ENCODE measurements at places on chromosomes 6 and 20.

DNA sequence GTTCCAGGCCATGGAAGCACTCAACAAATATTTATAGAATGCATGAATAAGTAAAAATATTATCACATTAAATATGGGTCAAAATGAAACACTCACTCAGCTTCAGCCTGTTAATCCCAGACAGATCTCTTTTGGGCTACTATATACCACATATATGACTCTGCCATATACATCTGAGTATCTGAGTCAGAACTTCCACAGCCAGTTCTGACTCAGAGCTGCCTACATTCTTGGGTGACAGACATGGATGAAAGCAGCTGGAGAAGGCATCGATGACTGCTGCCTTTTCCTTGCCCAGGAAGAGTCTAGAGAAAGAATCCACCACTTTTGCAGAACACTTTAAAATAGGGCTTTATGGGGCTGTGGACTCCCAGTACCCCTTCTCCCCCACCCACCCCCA is 11.5 kb upstream of the PDYN start:
- no peak for DNase-seq

DNA sequence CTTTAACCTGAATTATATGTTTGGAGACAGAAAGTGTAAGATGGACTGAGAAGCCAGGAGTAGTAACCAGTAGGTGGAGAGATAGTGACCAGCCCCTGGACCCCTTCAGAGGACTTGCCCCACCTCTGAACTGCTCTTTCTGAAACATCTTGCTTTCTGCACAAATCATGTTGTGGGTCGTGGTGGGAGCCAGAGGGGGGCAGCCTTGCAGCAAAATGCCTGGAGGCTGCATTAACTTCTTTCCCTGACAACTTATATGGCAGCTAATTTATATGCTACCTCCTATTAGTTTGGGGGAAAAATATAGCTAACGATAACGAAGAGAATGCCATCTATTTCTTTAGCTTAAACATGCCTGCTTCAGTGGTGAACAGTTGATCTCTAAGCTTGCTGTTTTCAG is 859.8 kb downstream of the MAFB start:
- DNase-seq = no peak

DNA sequence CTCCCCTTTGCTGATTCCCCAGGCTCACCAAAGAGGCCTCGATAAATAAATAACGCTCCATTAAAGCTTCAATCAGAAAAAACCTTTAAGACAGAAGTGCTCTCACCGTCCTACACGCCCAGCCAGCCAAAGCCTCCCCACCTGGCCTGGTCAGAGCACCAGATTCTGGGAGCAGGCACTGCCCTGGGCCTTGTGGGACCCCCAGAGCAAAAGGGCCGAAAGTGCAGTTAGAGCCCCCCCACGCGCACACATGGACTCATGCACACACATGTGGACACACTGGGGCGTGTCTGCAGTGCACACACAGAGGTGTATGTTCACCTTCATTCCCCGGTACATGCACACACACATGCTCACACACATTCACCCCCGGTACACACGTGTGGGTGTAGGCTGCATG is 1.9 kb upstream of the NECAB3 start:
- no peak for DNase-seq

DNA sequence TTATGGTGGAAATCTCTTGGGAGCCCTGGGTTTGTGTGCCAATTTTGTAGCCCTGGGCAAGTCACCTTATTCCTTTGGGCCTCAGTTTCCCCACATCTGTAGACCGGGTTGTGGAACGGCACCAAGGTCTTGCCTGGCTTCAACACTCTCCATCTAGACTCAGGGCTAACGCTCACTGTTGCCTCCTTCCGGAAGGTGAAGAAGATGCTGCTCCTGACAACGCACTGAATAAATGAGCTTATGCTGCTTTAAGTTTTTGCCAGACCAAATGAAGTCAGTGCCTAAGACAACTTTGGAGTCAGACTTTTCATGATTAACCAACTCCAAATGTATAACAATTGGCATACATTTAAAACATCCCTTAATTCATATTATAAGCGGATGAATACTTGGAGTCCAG is 53.1 kb downstream of the PSMG4 start:
- no peak for DNase-seq

- DNase-seq = no peak
Measured at GRCh38 chr6:125815080-125815910, 24.5 kb downstream of the NCOA7 start.

- no peak for DNase-seq
Measured at GRCh38 chr6:33288141-33288920, 708 bp downstream of the WDR46 start.

GRCh38 chr6:111813237-111813636 is 60.0 kb downstream of the FYN start:
- peak; percentile 76 for DNase-seq

GRCh38 chr6:100462706-100463629 is 1.8 kb downstream of the SIM1 start:
- no peak for DNase-seq

- no peak for DNase-seq
Measured at GRCh38 chr6:129713806-129714333, 3.9 kb upstream of the ARHGAP18 start.

DNA sequence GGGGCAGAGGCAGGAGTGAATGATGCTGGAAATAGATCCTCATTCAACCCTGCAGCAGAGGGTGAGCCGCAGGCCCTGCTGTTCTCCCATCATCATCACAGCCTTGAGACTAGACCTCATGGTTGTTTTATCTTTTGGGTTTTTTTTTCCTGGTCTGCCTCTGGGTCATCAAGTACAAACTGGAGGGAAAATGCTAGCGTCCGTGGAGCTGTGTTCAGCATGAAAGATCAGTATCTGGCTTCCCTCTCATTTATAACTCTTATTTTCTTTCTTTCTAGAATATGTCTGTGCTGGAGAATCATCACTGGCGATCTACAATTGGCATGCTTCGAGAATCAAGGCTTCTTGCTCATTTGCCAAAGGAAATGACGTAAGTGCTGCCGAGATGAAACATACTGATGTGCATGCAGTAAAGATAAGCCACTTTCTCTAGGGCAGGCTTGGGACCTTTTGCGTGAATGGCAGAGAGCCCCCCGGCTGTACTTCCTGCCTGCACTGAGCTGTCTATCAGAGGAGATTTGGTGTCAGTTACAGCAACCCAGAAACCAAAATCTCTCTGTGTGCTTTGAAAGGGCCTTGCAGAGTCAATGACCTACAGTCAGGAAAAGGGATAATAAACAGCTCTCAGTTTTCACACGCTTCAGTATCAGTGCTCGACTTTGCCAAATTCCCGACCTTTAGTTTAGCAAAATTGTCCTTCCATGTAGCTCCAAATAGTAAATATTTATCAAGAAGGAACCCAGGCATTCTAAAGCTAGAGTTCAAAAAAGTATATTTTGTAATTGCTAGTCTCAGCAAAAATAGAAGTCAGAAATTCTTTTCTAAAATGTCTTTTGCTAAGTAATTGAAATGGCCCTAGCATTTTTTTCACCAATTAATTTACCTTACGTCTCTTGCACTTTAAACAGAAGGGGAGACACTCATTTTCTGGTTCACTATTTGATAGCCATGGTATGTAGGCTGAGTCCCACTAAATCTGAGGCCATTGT is 76.3 kb downstream of the MTFR2 start:
- DNase-seq = no peak

- peak; percentile 42 for DNase-seq
Measured at GRCh38 chr6:133761706-133762105, 127.2 kb upstream of the TCF21 start.

DNA sequence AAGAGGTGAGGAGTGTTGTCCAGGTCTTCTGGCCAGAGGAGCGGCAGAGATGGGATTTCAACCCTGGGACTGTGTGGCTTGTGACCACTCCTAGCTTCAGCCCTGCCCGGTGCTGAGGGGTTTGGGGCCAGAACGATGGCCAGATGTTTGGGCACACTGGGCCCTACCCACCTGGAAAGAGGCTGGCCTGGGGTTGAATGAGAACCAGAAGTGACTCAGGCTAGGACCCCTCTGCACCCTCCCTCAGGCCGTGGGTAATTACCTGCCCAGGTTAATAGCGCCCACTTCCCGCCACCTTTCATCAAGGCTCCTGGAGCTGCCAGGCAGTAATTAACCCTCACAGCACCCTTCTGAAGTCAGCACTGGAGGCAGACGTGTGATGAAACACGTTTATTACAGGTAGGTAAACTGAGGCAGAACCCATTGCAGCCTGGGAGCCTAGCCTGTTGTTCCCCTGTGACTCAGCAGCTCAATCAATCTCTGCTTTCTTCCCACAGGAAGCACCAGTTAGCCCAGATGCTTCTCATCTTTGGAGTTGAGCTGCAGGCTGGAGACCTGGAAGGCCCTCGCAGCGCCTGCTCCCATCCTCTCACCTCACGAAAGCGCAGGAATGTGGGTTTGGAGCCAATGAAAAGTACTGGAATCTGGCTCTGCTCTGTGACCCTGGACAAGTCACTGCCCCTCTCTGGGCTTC is 120.8 kb downstream of the CEBPB start:
- DNase-seq = no peak

DNA sequence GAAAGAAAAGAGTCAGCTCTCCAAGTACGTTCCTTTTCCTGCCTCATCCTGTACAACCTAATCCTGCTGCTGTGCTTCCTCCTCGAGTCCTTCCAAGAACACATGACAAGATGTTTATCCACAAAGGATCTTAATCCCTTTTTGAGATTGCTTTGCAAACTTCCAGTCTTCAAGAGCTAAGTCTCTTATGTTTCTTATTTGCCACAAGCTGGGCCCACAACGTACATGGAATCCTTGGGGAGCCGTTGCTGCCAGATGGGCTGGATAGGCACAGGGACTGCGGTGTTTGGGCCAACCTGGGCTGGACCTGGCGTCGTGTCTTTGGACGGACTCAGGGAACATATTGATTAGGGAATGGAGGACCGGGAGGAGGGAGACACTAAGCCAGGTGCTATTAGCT is 79.7 kb upstream of the AFDN start:
- no peak for DNase-seq

GRCh38 chr20:31969991-31970390 is 2.0 kb downstream of the XKR7 start:
- no peak for DNase-seq

- DNase-seq = no peak
Measured at GRCh38 chr6:34276881-34277762, 28.3 kb upstream of the SMIM29 start.

DNA sequence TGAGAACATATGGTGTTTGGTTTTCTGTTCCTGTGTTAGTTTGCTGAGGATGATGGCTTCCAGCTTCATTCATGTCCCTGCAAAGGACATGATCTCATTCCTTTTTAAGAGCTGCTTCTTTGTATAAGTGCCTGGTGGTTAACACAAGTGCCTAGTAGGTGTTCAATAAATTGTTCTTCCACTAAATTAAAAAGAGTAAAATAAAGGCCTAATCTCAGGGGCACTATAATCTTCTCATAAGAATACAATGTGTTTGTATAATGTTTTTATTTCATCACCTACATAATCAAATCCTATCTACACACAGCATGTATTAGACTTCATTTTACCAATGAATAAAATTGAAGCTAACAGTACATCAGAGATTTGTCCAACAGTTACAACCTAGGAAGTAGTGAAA is 252.7 kb downstream of the KHDC1L start:
- DNase-seq = no peak

DNA sequence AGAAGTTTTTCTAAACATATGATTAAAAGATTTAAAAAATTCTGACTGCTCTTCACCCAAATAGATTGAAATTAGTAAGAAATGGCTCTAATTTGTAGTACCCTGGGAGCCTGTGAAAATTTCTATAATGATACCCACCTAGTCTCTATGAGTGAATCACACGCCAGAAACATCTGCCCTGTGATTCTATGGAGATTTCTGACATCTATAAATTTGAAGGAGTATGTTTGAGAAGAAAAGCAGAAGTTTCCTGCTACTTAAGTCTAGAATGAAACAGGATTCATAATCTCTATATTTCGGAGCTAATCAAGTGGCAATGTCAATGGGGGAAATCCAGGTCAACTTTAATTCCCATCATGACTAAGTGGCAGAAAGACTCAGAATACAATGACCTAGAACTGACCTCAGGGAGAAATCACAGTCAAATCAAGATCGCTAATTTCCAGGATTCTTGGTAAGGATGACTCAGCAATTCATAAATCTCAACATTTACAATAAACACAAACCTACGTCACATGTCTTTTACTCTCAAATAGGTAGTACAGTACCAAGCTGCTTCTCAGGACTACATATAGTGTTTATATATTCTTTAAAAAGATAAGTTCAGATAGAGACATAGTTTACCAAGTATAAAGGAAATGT is 186.2 kb upstream of the TNFAIP3 start:
- no peak for DNase-seq

GRCh38 chr6:128336436-128337095 is 183.8 kb downstream of the PTPRK start:
- DNase-seq = peak; percentile 46

DNA sequence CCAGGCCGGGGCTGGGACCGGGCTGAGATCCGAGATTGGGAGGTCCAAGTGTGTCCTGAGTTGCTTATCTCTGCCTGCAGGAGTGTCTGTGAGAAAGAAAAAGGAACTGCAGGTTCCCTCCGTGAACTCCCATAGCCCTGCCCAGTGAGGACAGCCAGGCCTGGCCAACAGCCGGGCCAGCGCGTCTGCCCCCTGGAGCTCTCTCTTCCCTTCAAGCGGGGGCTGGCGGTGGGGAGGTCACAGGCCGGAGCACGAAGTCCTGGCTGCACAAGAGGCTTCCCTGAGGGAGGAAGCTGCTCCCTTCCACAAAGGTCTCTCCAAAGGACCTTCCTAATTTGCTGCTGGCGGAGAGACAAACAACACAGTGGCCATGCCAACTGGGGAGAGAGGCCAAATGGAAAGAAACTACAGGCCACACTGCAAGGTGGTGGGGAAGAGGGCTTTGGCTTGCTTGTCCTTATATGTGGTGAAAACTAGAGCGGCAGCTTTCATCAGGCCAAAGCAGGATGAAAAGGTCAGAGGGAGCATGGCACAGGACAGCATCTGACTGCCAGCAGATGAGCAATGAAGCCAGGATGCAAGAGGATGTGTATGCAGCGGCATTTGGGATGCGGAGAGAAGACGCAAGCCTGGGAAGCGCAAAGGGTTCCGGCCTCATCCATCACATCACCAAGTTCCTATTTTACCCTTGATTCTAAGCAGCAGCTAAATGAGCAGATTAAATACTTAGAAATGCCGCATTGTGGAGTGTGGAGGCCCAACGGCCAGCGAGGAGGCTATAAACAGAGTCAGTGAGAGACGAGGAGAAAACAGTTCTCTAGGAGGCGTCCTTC is 260.0 kb downstream of the ERMARD start:
- no peak for DNase-seq
